ENCODE measurements at places on chromosomes 13 and 19.

DNA sequence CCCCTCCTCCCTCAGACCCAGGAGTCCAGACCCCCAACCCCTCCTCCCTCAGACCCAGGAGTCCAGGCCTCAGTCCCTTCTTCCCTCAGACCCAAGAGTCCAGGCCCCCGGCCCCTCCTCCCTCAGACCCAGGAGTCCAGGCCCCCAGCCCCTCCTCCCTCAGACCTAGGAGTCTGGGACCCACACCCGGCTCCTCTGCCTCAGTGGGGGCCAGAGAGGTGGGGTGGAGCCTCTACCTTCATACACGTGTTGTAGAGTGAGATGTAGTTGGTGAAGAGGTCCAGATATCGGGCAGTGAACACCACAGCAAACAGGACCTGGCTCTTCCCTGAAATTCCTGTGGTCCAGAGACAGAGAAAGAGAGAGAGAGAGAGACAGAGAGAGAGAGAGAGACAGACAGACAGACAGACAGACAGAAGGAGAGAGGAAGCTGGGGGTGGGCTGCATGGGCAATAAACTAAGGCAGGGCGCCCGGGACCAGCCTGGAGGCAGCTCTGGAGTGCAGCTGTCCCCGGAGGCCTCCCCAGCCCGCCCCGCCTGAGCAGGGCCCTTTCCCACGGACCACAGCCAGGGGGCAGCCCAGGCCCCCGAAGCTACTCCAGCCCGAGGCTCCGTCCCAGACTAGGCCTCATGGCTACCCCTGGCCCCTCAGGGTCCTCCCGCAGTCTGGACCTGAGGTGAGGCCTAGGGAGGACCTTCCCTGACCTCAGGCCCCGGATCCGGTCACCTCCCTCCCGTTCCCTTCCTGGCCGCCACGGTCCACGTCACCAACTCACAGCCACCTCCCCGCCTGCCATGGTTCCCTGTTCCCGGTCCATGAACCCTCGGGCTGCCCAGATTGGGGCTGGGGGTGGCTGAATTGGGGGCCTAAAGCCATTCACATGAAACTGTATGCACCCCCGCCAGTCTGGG, 907 bp downstream of the KDELR1 start:
- DNase-seq = peak; percentile 50

DNA sequence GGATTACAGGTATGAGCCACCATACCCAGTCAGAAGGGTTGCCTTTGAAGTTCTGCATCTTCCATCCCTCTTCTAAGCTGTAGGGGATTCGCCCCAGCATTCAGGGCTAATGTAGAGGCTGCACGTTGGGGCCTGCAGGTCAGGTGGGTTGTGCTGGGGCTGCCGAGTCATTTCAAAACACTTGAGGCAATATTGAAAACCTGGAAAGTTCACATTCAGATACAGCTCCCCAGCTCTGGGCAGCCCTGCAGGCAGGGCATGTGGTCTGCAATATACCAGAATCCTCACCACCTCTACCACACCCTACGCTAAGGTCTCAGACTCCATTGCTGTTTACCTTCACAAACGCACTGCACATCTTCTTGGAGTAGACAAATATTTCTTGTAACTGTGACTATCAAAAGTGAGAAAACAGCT, 24.6 kb downstream of the CCNE1 start:
- no peak for DNase-seq

DNA sequence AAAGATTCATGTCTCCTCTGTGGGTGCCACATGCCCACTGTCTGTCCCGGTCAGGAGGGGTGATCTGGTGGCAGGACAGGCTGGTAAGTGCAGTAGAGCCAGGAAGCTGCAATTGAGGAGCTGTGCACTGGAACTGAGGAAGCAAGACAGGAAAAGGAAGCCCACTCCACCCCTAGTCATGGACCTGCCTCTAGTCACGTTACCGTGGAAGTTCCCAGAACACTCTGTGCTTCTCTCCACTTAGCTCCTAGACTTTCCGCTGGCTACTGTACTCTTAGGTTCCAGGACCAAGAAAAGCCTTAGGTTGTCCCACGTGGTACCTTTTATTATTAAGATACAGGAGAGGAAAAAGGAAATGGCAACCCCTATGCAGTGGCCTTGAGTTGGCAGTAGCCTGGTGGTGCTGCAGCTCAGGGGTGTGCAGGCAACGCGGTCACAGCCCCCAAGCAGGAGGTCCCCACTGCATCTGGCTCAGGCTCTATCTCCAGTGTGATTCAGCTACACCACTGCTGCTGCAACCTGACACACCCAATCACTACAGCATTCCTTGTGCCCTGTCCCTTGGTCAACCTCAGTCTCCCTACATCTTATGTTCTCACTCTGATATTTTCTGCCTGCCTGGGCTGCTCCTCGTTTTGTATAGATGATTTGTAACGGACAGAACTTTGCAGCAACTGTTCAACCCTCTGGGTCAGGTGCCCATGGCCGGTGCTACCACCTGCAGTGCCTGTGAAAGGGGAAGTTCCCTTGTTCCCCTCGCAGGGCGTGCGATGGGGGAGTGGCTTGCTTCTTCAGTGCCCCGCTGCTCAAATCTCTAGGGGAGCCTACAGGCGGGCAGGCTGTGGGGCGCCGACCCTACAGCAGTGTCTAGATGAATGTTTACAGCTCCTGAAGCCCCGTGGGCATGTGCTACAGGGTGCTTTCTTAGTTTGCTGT, 24.4 kb upstream of the GPR12 start:
- no peak for DNase-seq

- peak; percentile 73 for DNase-seq
Measured at GRCh38 chr19:12052497-12053169, at the start of gene ZNF878. TSS of gene ZNF878 (minus strand) at chr19:12052961. CDS start at chr19:12052801, 160 bp downstream.

GRCh38 chr19:8336660-8337059, 6.4 kb downstream of the KANK3 start:
- no peak for DNase-seq

GRCh38 chr13:73972545-73972944, 161.7 kb downstream of the KLF12 start:
- no peak for DNase-seq

- no peak for DNase-seq
Measured at GRCh38 chr13:23771552-23771951, 117.6 kb downstream of the MIPEP start.

DNA sequence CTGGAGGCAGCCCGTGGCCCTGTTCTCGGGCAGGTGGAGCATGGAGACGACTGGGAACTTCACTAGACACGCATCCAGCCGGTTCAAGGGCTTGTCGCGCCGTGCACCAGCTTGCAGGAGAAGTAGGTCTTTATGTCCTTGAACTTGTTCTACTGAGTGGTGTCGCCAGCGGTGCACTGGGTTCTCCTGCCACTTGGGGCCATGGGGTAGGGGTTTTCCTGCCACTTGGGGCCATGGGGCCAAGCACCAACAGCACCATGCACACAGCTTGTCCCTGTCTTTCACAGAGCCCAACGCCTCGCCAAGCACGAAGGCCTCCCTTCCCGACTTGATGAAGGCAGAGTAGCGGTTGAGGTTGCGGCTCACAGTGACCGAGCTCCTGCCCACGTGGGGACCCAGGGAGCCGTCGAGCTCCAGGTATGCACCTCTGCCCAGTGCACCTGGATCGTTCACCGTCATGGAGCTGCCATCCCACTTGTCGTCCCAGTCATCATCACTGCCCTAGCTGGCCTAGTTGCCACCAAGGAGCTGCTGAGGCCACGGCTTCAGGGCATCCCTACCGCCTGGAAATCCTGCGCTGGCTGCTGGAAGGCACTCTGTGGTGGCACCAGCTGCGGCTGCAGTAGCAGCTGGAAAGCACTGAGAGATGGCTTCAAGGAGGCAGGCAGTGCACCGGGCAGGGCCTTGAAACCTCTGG, 40.5 kb upstream of the TPM4 start:
- DNase-seq = no peak

DNA sequence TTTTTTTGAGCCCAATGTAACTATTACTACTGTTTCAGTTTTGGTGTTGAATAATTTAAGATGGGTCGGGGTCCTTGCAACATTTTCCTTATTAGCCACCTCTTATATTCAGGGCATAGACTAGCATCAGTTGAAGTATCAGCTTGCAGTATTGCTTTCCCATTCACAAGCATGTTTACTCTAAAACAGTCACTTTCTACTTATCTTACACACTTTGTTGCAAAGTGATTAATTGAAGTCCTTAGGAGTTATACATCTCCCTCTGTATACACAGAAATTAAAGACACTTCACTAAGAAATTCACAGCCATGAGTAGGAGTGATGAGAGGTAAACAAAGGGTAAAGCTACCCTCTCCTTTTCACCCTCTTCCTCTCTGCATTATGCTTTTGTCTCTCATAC, 27.6 kb downstream of the SLAIN1 start:
- DNase-seq = no peak

GRCh38 chr13:77715233-77715891, 17.9 kb downstream of the SLAIN1 start:
- DNase-seq = no peak

GRCh38 chr13:81394640-81395039, 1053.7 kb upstream of the SPRY2 start:
- DNase-seq = no peak

GRCh38 chr13:79660361-79660760, 179.4 kb downstream of the NDFIP2 start:
- DNase-seq = no peak

DNA sequence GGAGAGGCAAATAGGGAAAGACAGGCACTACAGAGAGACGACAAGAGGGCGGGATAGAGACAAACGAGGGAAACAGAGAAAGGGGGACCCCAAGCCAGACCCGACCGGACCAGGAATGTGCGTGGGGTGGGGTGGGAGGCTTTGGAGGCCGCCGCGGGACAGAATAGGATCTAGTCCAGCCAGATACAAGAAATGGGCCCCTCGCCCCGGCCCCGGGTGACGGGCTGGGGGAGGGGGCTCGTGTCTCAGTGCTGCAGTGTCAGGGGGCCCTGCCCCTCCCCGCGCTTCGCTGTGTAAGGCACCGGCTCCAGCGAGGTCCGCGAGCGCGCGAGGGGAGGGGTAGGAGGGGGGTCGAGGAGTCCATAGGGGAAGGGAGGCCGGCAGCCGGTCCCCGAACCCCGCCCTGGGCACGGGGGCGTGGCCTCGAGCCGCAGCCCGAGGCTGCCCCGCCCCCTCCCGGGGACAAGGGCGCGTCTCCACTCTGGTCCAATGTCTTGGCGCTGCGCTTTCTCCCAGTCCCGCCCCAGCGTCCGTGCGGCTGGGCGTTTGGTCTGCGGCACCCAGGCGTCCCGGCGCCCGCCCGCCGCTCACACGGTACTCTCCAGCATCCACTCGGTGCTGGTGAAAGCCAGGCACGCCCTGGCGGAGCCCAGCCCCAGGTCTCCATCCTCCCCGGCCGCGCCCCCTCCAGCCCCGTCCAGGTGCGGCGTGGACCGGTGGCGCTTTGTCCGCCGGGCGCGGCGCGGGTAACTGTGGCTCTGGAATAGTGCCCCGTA, 11.0 kb downstream of the IFNL1 start:
- DNase-seq = peak; percentile 80

DNA sequence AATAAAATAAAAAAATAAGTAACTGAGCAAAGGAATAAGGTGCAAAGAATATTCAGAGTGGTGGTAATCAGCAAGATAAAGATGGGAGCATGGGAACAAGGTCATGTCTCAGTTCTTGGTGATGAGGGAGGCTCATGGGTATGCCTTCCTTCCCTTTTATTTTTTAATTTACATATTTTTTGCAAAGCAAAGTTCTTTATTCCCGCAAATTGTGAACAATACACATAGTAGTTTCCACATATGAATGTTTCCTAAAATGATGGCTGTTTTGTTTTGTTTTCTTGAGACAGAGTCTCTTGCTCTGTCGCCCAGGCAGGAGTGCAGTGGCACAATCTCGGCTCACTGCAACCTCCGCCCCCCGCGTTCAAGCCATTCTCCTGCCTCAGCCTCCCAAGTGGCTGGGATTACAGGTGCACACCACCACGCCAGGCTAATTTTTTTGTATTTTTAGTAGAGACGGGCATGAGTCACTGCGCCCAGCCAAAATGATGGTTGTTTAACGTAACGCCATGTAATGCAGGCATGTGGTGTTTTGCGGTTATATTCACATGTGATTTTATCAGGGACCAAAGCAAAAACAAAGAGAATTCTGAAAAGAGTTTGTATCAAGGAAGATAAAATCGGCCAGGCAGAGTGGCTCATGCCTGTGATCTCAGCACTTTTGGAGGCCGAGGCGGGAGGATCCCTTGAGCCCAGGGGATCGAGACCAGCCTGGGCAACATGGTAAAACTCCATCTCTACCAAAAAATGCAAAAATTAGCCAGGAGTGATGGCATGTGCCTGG, 4.5 kb upstream of the ADGRE2 start:
- DNase-seq = no peak

- no peak for DNase-seq
Measured at GRCh38 chr19:46573679-46574498, 27.2 kb upstream of the CALM3 start.

DNA sequence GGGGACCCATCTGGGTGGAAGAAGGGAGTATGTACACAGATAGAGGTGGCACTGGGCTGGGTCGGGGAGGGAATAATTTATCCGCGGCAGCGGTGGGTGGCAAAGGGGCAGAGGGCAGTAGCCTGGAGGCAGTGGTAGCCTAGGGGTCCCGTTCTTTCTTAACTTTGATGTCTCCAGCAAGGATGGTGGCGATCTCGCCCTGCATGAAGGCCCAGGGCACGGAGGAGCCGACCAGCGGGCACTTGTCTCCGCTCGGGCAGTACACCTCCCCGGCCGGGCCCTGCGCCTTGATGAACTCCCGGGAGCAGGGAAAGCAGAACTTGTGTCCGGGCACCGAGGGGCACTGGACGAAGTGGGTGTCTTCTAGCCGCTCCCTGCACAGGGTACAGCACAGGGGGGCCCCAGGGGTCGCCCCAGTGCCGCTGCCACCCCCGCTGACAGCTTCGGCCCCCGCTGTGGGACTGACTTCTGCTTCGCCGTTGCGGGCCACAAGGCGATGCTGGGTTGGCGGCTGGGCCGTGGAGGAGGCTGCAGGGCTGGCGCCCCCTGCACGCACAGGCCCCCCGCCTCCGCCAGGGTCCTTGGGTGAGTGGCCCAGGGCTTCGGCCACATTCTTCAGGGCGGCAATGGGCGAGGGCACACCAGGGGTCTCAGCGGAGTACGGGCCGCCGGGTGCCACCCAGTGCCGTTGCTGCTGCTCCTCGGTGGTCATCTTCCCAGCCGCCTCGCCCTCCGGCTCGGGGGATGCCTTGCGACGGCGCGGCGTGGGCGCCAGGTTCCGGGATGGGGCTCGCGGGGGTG, 1.9 kb downstream of the IRF2BP1 start:
- DNase-seq = no peak

DNA sequence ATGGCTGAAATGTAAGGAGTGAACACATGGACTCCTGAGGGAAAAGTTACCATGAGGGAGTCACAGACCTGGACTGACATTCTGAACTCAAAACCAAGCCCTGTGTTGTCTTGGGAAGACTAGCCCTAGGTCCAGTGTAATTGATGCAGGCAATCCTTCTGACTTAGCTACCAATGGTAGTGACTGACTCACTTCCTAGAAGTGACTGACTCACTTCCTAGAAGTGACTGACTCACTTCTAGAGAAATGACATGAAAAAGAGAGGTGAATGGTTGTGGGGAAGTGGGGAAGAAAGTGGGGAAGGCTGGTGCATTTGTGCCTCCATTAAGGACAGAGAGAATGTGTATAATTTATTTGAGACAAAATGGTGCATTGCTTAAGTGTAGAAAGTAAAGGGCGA, 49.9 kb downstream of the EDNRB start:
- DNase-seq = no peak
